ENCODE measurements at places on chromosomes 1 and 21.

GRCh38 chr1:86375688-86376087 lies 20.4 kb downstream of the ODF2L start:
- DNase-seq: no peak

DNA sequence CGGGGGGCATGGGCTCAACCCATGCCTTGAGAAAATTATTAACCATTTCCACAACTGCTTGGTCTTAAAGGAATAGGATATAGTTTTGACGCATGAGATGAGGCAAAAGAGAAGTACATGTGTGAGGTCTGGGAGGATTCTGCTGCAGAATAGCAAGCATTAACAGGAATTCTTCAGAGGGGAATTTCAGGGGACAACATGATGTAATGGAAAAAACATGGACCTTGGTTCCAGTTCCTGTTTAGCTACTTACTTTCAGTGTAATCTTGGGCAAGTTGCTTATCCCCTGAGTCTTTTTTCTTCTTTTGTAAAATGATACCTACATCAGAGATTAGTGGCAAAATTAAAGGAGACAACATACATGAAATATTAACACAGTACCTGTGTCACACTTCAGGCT lies 85.6 kb downstream of the PRRX1 start:
- DNase-seq: no peak

DNA sequence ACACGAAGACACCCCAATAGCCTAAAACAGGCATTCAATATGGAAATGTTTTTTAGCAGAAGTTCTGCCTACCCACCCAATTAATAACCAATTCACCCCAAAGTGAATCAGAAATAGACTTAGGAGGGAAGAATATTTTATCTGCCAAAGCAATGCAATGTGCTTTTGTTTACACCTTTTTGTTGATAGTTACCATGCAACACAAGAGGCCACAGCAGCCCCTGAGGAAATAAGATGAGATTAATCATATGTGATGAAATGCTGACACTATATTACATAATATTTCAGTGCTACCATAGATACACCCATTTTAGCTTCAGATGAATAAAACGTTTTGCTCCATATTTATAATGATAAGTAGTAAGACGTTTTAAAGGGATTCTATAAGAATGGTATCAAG lies 60.9 kb upstream of the RGS2 start:
- DNase-seq: peak; percentile 57

- peak; percentile 60 for DNase-seq
Observed at GRCh38 chr1:215606564-215607168, 39.6 kb downstream of the KCTD3 start.

GRCh38 chr1:225338545-225338944 lies 89.3 kb downstream of the LBR start:
- no peak for DNase-seq

- DNase-seq: peak; percentile 36
Observed at GRCh38 chr1:52057255-52057654, 1.2 kb downstream of the BTF3L4 start.

DNA sequence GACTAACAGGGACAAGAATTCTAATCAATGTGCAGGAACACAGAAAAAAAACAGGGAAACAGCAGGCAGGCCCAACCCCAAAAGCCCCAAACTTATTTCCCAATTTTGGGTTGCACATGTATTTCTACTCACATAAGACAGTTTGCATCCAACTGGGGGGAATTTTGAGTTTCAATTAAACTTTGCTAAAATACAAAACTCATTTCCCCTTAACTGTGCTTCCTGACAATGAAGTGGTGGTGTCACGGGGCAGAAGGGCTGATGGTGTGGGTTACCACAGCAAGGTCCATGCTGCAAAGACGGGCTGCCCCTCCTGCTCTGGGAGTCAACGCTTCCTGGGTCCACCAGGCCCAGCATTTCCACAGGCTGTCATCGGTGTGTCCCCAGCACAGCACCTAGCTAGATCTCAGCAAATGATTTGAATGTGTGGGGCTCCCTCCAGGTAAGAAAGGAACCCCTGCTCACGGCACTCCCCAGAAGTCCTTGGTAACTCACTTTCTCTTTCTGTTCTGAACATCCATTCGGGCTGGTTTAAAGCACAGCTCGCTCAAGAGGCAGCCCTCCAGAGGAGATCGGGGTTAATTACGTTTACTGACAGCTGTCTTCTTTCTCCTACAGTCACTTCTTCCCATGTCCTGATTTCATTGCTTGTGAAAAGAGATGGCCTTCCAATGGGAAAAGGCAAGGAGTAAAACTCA lies 27.4 kb downstream of the HIVEP3 start:
- peak; percentile 83 for DNase-seq

GRCh38 chr1:192887426-192887825 lies 78.6 kb downstream of the RGS2 start:
- no peak for DNase-seq

DNA sequence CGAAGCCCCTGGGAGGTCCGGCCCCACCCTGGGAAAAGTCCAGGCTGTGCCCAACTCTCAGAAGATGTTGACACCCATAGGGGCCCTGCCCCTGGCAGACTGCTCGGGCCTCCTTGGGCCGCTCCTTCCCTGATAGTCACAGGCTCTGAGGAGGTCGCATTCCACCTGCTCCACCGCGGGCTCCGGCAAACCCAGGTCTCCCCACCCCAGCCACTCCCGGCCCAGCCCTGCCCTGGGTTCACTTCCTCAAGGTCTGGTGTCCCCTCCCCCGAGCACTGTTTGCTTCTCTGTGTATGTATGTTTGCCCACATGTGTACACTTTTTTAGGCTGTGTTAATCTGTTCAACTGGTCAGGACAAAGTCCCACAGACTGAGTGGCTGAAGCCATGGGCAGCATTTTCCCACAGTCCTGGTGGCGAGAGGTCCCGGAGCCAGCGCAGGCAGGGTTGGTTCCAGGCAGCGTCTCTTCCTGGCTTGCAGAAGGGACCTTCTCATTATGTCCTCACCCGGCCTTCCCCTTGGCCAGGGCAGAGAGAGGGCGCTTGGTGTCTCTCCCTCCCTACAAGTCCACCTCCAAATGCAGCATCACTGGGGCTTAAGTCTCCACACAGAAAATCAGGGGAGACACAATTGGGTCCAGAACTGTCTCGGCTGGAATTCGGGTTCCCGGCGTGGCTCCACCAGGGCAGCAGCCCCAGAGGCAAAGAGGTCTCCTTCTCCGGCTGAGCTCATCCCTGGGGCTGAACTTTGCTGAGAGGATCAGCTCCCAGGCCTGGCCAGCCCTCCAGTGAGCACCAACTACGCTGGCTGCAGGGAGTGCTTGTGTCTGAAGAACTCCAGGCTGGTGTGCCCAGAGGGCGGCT lies 10.5 kb upstream of the PRXL2B start:
- peak; percentile 46 for DNase-seq

DNA sequence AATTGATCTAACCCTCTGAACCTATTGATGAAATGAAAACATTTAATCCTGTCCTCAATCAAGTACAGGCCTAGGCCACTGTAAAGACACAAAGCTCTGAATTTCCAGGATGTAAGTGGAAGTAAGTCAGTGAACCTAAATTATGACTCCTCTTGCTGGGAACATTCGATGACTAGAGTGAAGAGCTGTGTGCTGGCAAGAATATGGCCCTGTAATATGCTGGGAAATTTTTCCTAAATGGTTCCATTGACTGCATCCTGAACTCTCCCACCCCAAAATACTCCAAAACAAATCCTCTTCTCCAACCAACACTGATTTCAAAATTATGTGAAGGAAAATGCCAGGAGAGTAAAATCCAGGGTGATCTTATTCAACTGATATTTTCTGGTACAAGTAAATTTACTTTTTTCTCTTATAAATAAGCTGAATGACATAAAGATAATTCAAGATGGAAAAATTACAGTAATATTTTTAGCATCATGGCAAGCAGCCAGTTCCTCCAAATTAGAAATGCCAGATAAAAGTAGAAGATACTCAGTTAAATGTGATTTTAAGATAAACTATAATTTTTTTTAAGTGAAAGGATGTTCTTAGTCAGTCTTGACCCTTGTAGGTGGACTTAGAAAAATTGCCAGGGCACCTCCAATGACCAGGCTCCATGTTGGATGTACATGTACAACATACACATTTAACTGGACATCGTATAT lies 269.4 kb downstream of the PTGER3 start:
- no peak for DNase-seq

DNA sequence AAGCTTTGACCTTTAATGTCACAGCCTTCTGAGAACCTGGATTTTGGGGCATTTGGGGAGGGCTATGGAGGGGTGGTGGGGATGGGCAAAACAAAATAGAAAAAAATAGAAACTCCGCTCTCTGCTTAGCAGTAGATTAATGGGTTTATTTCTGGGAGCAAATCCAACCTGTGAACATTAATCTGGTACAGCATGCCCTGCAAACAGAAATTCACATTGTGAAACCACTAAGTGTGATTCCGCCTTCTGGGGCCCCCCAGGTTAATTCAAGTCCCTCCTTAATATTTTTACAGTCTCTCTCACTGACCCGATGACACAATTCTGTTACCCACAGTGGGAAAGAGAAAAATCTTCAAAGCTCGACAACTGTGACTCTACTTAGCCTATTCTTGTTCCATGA lies 76.4 kb downstream of the TIAM1 start:
- no peak for DNase-seq

- no peak for DNase-seq
Observed at GRCh38 chr21:38789275-38789674, 16.5 kb upstream of the ETS2 start.

DNA sequence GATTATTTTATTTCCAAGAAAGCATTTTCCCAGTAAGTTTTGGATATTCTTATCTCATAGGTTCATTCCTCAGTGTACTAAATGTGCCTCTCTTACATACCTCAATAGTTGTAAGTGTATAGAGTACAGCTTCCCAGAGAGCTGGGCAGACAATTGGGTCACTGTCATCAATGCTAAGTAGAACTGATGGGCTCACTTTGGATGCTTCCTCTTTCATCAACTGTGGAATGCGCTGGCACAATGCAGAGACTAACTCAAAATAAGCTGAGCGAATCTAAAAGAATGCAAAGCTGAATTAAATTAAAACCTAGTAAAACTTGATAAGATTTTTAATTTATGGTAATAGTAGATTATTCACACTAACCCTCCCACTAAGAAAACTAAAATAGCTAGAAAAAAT lies 21.5 kb downstream of the LTN1 start:
- DNase-seq: no peak

DNA sequence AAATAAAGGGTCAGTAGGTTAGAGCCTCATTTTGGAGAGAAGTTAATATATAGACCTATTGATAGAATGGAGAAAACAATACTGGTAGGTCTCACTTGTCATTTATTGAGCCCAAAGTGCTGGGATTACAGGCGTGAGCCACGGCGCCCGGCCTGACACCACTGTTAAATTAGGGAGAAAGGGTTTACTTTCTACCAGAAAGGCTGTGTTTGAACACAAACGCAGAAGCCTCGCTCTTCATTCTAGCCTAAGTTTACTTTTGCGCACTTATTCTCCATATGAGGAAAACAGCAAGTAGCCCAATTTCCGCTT lies 710 bp upstream of the PRPF3 start:
- peak; percentile 13 for DNase-seq

GRCh38 chr1:27521336-27521831 lies 31.4 kb upstream of the WASF2 start:
- DNase-seq: peak; percentile 58

- DNase-seq: no peak
Observed at GRCh38 chr21:14262039-14262438, 46.1 kb downstream of the RBM11 start.

DNA sequence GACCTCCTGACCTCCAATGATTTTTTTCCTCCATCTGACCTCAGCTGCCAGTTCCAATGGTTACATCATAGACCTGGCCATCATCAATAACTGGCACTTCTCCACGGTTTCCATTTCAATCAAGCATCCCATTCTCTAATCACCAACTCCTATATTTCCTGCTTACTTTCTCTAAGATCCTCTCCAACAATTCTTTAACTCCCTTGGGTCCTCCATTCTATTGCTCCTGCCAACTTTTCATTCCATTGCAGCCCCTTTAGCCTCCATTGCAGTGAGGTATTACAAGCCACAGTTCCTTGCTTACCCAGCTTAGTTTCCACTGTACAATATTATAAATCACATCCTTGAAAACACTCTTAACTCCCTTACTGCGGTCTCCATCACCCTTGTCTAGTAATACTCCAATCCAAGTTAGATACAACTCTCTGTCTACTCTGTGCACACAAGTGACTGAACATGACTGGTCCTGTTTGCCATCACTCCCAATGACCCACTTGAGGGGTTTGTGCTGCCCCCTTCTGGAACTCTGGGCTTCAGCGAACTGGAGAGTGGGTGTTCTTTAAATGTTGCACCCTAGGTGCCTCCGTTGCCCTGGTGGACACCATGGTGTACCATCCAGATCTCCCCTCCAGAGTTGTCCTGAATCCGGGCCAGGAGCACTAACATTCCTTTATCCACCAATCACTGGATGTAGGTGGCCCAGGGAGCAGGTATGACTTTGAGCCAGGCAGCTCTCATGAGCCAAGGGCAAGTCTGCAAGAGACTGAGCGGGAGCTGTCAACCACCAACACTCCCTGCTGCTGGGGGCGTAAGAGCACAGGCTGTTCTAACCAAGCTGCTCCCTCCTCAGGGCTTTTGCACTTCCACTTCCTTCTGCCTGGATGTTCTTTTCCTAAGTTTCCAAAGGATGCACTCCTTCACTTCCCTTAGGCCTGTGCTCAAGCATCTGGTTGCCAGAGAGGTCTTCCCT lies 3.7 kb upstream of the FNDC7 start:
- DNase-seq: peak; percentile 64

Measured in hematopoietic multipotent progenitor cell treated with erythropoietin and hydrocortisone succinate and interleukin-3 and kit ligand, for 4 days (in vitro differentiated cells).